ENCODE measurements at places on chromosomes 16 and 17. TPM values are rescaled to one million over a fixed set of nuclear protein-coding genes. Genes with fewer than 3 reads are reported as not detected.

The EVPLL gene
- 1.6 TPM for total RNA-seq

The AOC3 gene
- total RNA-seq = 57.7 TPM

The SPATA32 gene
- not detected for total RNA-seq

DNA sequence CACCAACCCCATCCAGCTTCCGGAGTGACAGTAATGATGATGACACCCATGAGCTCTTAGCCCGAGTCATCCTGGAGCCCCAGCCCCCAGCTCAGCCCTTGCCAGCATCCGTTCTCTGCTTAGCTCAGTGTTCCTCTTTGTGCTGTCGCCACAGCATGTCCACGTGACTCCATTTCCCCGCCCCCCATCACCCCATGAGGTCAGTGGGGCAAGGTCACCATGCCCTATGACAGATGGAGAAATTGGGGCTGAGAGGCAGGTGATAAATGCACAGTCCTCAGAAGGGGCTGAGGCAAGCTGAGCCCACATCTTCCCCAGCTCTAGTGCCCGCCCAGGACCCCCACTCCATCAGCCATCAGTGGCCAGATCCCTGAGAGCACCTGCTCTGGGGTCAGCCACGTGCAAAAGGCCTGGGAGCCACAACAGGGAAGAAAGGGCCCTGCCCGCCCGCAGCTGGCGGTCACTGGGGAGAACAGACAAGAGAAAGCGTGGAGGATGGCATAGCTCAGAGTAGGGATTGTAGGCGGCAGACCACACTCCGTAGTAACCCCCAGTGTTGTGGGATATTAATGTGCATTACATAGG lies 17.1 kb downstream of the ITGB4 start:
- no peak for DNase-seq

- DNase-seq = no peak
Measured at GRCh38 chr16:78505544-78506366, 406.3 kb downstream of the WWOX start.

- DNase-seq = no peak
Measured at GRCh38 chr16:87459027-87459426, 33.8 kb downstream of the ZCCHC14 start.

All from prostate gland (tissue), 2 donors.